ENCODE measurements at places on chromosomes 6 and 20.

- DNase-seq = no peak
Measured at GRCh38 chr6:5665173-5665572, 341.6 kb downstream of the NRN1 start.

GRCh38 chr20:51022803-51023616 lies at the start of gene KCNG1:
KCNG1 (minus strand) TSS chr20:51023107; CDS start chr20:51010338, 12,769 bp downstream.
- DNase-seq = no peak

DNA sequence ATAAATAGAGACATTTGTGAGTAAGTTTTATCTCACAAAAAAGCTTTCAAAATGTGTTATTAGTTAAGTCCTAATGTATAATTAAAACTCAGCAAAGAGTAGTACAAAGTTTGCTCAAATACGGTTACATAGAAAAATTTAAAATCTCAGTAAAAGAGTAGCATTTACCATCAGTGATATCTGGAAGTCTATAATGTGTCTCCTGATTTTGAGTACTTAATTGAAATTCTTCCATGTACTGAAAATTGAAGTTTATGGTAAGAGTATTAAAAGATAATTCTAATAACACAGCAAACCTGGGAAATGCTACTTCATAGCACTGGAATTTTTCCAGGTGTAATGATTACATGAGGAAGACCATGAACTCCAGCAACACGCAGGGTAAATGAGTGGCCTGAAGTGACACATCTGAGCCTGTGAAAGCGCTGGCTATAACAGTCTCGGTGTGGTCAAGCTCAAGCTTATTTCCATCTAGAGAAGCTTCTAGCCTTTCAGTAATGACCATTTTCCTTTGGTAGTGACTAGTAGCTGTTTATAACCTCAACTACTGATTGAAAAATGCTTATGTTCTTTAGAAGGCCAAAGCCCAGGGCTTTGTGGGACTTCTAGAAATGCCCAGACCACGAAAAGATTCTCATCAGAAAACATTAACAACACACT lies 203.2 kb downstream of the ISM1 start:
- no peak for DNase-seq

DNA sequence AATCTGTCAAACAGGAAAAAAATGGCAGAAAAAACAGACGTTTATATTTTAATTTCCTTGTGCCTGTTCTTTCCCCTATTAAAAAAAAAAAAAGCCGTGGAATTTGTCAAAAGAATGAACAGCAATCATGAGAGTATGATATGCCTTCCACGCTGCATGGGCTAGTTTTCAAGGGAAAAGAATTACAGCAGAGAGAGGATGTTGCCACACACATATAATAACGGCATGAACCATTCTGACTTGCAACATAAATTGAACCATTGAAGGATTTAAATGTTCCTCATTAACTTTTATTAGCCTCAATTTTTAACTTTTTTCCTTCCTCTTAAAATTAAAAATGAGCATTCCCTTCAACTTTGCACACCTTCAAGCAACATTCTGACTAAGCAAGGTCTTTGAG lies 301.8 kb downstream of the FOXC1 start:
- no peak for DNase-seq

- DNase-seq = peak; percentile 44
Measured at GRCh38 chr6:32192608-32193039, at the start of gene GPSM3. GPSM3 (minus strand) TSS chr6:32192643; CDS start chr6:32192513, 130 bp downstream.

GRCh38 chr6:120320481-120321162 lies 971.1 kb upstream of the MAN1A1 start:
- DNase-seq = no peak

GRCh38 chr6:134703206-134703605 lies 246.7 kb downstream of the ALDH8A1 start:
- DNase-seq = no peak

DNA sequence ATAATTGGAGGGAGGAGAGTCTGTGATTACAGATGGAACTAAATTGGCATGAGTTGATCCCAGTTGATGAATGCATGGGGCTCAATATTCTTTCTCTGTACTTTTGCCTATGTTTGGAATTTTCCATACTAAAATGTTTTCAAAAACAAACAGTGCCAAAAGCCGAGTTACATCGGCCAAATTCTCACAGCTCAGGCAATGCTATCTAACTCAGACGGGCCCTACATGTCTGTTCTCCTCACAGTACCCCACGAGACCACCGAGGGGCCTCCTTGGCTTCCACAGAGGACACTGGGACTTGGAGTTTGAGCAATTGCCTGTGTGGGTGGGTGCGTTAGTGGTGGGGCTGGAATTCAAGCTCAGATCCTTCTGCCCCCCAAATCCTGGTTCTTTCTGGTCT lies 413.2 kb downstream of the CDH26 start:
- DNase-seq = no peak

GRCh38 chr6:87672641-87673040 lies 29.4 kb downstream of the AKIRIN2 start:
- no peak for DNase-seq

- DNase-seq = no peak
Measured at GRCh38 chr6:87391334-87391733, 16.4 kb upstream of the CFAP206 start.

Measured in CD8-positive, alpha-beta memory T cell (primary cell).